GM04503 (cell line): ENCODE measurements at places on chromosomes 2 and 18.

GRCh38 chr18:49961271-49961670 is 147.9 kb upstream of the ACAA2 start:
- DNase-seq = no peak

DNA sequence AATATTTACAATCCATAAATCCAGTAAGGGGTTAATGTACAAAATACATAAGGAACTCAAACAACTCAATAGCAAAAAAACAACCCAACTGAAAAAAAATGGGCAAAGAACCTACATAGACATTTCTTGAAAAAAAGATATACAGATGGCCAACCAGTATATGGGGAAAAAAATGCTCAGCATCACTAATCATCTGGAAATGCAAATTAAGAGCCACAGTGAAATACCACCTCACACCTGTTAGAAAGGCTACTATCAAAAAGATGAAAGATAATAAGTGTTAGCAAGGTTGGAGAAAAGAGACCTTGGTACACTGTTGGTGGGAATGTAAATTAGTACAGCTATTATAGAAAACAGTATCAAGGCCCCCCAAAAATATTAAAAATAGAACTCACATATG is 14.6 kb downstream of the AP1S3 start:
- no peak for DNase-seq

GRCh38 chr18:3002732-3003131 is 10.2 kb downstream of the LPIN2 start:
- DNase-seq = no peak

- no peak for DNase-seq
Observed at GRCh38 chr2:71678874-71679273, 225.5 kb downstream of the DYSF start.

- no peak for DNase-seq
Observed at GRCh38 chr2:61670591-61671501, 132.7 kb upstream of the XPO1 start.

- DNase-seq = no peak
Observed at GRCh38 chr2:191274413-191274815, 29.2 kb downstream of the MYO1B start.

- DNase-seq = no peak
Observed at GRCh38 chr18:52499644-52500043, 159.6 kb downstream of the DCC start.

DNA sequence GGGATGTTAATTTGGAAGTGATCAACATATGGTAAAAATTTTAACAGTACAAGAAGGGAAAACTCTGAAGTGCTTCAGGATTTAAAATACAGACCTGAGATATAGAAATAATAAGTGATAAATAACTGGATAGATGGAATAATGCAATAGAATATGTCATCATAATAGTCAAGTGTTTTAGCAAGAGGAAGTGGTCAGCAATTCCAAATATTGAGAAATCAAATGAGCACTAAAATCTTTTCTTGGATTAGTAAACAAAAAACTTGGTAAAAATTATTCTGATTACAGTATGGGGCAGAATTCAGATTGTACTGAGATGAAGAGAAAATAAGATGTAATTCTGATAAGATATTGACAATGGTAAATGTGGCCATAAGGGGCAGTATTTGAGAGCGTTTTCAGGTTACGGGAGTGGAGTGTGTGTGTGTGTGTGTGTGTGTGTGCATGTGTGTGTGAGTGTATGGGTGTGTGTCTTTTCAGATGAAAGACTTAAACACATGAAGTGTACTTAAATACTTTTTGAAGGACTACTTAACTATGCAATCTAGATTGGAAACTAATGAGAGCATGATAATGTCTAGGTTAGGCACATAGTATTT is 217.9 kb upstream of the ITGA4 start:
- no peak for DNase-seq

DNA sequence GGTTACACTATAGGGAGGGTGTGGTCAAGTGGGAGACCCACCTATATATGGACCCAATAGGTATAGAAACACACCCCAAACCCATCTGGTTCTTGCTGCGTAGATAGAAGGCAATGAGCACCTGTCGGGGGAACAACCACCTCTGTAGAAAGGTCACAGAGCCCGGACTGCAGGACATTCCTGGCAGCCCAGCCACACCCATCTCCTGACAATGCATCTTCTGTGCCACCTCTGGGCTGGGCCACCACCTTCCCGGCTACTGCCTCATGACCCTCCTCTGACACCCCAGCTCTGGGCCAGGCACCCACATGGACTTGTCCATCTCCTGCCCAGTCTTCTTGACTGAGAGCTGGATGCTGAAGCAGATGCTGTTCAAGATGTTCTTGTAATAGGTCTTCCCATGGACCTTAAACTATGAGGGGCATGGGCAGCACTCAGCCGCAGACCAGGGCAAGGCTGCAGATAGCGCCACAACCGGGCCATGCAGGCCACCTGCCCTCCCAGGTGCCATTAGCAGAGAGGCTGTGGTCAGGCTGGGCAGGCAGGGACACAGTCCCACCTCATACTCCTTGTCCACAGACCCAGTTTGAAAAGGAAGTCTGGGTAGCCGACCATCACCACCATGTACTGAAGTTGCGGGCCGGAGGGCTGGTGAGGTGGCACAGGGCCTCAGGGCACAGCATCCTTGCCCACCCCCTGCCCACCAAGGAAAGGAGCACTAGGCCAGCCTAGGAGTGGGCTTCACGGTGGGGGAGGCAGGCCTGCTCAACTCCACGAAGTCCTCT is 9.3 kb downstream of the ALPG start:
- DNase-seq = no peak

DNA sequence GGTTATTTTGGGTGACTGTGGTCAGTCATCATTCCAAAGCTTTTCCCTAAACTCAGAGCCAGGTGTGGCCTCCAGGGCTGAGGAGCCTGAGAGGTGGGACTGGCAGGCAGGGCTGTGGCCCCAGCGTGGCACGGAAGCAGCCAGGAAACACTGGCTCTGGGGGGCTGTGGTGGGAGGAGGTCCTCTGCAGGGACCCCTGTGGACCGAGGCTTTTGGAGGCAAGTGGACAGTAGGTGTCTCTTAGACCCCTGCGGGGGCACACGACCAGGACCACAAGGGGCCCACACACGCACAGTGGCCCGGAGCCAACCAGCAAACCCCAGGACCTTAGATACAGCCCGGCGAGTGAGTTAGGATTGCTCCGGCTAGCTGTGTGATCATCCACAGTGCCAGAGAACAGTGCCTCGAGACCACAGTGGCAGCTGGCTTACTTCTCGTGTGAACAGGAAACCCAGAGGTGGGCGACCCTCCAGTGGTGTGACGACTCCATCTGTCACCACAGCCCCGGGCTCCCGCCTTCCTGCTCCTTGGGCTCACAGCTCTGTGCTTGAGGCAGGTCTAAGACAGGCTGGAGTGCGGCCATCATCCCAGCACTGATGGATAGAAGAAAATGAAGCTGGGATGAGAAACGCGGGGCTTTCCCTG is 1.6 kb upstream of the RTP5 start:
- DNase-seq = no peak
